Right hindlimb (tissue), 1 donor: ENCODE measurements at places on chromosomes 3 and 15.

- DNase-seq, result no peak
Observed at GRCh38 chr3:27110020-27110419, 259.2 kb downstream of the NEK10 start.

DNA sequence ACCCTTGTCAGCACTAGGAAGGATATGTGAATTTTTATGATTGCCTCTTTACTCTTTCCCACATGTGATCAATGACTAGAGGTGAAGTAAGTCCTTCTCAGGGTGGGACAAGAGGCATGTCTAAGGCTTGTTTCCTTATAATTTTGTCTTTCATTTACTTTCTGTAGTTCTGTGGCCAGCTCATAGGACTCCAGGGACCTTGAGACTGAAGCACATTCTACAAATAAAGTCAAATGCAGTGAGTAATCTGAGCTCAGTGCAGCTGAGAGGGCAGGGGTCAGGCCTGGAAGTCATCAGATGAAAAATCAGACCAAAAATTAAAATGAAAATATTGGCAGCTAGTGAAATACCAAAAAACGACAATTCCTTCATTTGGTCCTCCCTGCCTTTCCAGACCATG is 424.7 kb upstream of the THBS1 start:
- peak; percentile 60 for DNase-seq

- DNase-seq, result peak; percentile 51
Observed at GRCh38 chr15:42059661-42060476, 34.5 kb downstream of the PLA2G4D start.

GRCh38 chr3:13193320-13194284 is 120.4 kb upstream of the IQSEC1 start:
- no peak for DNase-seq

DNA sequence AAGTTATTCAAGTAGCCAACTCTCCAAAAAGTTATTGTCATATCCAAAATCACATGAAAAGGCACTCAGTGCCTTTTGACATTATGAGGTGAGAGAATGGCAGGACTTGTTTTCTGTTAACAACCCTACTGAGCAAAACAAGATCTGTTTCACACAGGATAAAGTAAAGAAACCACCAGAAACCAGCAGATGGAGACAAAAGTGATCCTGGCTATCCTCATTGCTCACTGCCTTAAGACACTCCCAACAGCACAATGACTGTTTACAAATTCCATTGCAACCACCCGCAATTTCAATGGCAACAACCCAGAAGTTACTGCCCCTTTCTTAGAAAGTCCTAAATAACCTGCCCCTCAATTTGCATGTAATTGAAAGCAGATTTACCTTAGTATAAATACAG is 352.6 kb upstream of the NDN start:
- DNase-seq, result no peak

DNA sequence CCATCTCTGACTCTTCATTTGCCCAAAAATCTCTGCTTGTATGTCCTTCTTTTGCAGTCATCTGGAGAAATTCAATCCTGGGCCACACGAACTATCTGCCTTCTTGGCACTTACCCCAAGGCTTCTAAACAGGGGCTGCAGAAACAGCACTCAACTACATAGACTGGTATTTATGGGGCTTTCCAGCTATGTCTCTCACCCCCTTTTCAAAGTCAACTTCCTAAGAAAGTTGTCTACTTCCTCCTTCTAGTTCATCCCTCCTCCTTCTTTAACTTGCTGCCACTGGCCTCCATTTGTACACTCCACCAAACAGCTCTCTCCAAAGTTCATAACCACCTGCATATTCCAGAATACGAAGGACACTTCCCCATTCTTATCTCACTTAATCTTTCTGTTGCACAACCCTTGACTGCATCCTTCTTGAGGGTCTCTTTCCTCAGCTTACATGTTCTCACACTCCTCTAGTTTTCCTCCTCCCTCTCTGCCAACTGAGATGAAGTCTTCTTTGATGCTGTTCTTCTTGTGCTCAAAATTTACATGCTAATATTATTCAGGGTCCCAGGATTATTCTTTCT is 55.2 kb downstream of the PLD1 start:
- no peak for DNase-seq

- DNase-seq, result no peak
Observed at GRCh38 chr3:126436826-126437717, 38.6 kb downstream of the ZXDC start.

DNA sequence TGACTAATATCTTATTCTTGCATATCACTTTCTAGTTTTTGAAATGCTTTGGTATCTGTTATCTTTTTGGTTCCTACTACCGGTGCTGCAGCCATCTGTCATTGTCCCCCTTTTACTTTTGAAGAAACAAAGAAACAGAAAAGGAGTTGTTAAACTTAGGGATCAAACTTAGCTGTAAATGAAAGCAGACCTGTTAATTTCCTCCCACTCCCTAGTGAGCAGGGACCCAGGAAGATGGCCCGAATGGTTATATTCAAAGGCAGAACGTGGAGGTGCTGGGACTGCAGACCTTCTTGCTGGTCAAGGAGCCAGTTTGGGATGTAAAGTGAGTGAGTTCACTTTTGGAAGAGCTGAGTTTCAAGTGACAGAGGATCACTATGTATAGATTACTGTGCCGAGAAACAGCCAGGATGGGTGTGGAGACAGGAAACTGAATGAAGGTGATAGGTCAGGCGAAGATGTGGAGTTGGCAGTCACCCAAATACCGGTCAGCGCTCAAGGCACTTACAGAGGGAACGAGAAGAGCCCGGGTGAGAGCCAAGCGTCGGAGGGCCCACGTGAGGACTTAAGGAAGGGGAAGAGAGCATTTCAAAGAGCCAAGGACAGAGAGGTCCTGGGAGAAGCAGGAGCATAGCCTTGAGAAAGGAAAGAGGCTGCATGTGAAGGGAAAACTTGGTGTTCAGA is 20.1 kb downstream of the KBTBD8 start:
- no peak for DNase-seq

- no peak for DNase-seq
Observed at GRCh38 chr3:9779075-9779593, 9.4 kb upstream of the CAMK1 start.

DNA sequence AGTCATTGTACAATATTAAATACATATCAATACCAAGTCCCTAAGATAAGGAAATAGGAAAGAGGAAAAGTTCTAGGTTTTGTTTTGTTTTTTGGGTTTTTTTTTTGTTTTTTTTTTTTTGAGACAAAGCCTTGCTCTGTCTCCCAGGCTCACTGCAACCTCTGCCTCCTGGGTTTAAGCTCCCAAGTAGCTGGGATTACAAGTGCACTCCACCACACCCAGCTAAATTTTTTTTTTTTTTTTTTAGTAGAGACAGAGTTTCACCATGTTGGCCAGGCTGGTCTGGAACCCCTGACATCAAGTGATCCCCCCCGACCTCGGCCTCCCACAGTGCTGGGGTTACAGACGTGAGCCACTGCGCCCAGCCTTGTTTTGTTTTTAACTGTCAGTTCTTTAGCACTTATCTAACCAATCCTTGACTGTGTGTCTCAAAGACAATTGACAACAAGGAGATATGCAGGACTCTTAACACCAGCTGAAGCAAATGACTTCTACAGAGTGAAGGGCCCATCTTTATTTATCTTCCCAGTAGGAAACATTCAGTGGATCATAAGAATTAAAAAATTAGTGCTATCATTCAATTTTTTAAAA is 100.0 kb upstream of the RAP2B start:
- no peak for DNase-seq

GRCh38 chr3:129345971-129346370 is 67.3 kb downstream of the HMCES start:
- DNase-seq, result peak; percentile 35
